ENCODE measurements at places on chromosomes 16 and 17.

GRCh38 chr17:64024215-64024654 is 3.8 kb upstream of the ICAM2 start:
- no peak for DNase-seq

DNA sequence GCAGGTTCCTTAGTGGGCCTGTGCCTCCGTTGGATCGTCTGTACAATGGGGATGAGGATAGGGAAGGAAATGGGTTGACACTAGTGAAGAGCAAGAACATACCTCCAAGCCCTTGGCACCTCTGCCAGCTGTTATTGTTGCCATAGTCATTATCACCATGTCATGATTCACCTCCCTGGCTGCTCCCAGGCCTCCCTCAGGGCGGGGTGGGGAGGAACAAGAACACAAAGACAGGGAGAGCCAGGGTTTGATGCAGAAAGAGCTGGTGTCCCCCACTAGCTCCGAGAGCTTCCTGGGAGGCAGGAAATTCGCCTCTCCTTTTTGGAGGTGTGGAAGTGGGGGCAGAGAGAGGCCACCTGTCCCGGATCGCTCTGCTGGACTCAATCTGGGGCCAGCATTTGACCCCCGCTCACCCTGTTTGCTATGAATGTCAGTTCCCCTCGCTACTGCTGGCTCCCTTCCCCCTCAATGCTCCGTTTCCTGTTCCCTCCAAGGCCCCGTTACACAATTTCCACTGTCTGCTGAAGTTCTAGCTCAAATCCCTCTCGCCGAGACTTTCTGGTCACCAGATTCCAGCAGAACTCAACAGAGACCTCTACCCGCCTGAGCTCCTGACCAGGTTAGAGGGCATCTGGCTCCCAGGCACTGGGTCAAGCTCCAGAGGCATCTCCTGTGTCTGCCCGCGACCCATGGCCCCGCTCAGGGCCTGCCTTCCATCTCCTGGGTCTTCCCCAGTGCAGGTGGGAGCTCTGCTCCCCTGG is 9.1 kb downstream of the TIMP2 start:
- no peak for DNase-seq

DNA sequence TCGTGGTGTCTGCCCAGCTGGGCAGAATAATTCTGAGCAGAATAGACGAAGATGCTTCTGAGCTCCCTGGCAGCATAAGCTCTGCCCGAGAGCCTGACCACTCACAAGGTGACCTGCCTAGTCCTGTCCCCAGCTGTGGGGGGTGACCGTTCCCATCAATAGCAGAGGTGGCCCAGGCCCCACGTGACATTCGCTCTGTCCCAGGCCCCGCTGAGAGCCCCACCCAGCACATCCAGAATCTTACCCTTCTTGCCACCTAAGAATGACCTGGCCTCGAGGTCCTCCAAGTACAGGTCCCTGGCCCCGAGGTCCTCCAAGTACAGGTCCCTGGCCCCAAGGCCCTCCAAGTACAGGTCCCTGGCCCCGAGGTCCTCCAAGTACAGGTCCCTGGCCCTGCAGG is 695 bp upstream of the TMEM204 start:
- no peak for DNase-seq

DNA sequence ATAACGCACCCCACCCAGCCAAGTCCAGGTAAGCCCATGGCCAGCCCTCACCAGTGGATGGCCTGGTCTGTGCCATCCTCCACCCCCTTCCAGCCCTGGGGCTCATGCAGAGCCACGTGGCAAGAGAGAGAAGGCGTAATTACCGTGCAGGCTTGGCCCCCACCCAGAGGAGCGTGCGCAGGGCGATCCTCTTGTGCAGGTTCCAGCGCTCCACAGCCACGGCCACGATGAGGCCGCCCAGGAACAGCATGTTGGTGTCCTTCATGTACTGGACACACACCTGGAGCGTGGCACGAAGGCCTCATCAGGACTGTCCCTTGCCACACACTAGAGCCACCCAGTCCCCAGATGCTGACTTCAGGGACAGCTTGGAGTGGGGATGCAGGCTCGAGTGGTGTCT is 6.7 kb downstream of the SLC13A5 start:
- no peak for DNase-seq

DNA sequence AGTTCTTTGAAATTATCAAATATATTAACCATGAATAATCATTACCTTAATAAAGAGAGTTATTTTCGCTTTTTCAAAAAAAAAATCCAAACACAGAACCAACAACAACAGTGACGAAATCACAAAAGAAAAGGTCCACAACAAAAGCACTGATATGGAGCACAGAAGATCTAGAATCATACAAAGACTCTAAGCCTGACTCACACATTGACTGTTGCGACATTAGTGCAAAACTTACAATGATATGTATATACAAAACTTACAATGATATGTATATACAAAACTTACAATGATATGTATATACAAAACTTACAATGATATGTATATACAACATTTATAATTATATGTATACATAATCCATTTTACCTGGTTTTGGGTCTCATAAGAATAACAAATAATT is 117.7 kb downstream of the USP22 start:
- no peak for DNase-seq
